ENCODE measurements at places on chromosomes 12 and 14.

DNA sequence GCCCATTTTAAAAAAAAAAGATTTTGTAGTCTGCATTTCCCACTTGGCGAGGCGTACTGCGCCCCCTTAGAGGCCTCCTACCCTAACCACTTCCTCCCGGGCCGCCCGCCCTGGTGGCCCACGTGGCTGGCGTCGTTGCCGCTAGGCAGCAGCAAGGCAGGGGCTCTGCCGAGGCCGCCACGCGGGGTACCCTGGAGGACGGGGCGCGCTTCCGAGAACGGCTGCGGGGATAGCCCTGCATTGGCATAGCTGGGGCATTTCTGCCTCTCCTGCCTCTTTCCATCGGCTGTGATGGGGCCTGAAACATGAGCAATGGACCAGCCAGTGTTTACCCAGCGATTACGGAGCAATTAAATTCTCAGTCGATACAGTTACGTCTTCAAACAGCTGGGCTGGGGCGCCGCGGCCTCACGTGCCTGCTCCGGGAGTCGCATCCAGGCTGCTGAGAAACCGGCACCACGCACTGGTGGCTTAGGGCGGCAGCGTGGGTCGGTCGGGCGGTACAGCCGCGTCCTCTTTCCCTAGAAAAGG, 38.0 kb downstream of the IQSEC3 start:
- peak; percentile 97 for DNase-seq

GRCh38 chr12:48197549-48197970, 5.5 kb downstream of the OR10AD1 start:
- DNase-seq: peak; percentile 25

DNA sequence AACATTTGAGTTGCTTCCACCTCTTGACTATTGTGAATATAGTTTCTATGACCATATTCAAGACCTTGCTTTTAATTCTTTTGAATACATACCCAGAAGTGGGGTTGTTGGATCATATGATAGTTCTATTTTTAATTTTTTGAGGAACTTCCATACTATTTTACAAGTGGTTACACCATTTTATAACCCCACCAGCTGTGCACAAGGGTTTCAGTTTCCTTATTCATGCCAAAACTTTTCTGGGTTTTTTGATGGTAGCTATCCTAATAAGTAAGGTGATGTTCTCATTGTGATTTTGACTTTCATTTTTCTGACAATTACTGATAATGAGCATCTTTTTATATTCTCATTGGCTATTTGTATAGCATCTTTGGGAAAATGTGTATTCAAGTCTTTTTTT, 109.4 kb upstream of the GARIN2 start:
- DNase-seq: no peak

- no peak for DNase-seq
These were observed 10.7 kb downstream of the NR1H4 start for GRCh38 chr12:100484183-100484886.

DNA sequence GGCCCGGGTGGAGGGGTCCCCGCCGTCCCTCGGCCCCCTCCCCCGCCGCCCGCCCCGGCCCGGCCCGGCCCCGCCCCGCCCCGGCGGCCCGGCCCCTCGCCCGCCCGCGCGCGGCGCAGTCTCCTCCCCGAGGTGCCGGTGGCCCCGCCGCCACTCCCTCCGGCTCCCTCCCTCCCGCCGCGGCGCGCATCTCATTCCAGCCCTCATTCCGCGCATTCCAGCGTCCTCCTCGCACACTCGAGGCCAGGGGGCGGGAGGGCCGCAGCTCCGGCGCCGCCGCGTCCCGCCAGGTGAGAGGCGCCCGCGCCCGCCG, at the start of gene TEAD4:
Gene TEAD4, plus strand, starts transcription at position 206 of the 313 bp plus-strand sequence.
- DNase-seq: no peak

GRCh38 chr12:113980537-113981337, 14.6 kb upstream of the RBM19 start:
- DNase-seq: peak; percentile 41

DNA sequence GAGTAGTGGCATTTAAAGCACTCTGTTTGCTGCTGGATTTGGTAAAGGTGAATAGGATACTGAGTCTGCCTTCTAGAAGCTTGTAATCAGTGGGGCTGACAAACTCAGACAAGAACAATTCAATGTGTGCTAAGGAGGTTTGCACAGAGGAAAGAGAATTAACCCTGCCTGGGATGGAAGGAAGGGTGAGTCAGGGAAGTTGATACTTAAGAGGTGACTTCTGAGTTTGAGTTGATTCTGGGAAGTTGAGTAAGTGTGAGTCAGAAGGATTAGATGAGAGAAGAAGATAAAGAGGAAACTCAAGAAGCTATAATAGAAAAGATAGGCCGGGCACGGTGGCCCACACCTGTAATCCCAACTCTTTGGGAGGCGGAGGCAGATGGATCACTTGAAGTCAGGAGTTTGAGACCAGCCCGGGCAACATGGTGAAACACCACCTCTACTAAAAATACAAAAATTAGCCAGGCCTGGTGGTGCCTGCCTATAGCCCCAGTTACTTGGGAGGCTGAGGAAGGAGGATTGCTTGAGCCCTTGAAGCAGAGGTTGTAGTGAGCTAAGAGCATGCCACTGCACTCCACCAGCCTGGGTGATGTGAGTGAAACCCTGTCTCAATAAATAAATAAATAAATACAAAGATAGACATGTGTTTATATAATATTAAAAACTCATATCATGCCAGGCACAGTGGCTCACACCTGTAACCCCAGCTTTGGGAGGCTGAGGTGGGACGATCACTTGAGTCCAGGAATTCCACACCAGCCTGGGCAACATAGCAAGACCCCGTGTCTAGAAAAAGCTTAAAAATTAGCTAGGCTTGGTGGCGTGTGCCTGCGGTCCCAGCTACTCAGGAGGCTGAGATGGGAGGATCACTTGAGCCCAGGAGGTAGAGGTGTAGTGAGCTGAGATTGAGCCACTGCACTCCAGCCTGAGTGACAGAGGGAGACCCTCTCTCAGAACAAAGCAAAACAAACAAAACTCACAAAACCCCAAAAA, 126.8 kb upstream of the CPM start:
- no peak for DNase-seq

DNA sequence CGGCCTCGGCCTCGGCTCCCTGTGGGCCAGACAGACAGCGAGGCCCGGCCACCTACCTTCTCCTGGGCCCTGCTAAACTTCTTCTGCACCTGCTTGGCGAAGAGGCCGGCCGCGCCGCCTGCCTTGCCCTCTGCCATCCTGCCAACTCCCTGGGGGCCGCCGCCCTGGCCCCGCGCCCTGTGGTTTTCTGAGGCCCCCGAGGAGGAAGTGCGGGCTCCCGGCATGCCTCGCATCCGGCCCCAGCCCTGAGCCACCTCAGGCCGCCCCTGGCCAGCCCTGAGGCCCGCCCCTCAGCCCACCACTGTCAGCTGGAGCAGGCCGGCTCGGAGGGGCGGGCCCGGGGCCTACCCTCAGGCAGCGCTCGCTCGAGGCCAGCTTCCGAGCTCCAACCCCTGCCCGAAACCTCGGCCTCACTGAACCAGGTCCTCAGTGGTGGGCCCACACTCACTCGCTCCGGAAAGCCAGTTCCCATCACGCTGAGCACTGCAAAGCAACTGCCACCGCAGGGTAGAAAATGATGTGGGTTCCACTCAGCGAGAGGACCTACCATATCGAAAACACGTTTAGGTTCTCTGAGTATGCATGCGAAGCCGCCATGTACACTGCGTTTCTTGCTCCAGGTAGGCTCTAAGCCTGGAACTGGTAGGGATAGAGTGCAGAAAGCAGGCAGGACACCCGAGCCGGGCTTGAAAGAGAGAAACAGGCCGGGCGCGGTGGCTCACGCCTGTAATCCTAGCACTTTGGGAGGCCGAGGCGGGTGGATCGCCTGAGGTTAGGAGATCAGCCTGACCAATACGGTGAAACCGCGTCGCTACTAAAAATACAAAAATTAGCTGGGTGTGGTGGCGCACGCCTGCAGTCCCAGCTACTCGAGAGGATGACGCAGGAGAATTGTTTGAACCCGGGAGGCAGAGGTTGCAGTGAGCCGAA, at the start of gene BIN2:
Gene BIN2, minus strand, starts transcription at position 209 of the 930 bp plus-strand sequence. Its CDS starts 72 bp downstream, at position 137.
- no peak for DNase-seq

DNA sequence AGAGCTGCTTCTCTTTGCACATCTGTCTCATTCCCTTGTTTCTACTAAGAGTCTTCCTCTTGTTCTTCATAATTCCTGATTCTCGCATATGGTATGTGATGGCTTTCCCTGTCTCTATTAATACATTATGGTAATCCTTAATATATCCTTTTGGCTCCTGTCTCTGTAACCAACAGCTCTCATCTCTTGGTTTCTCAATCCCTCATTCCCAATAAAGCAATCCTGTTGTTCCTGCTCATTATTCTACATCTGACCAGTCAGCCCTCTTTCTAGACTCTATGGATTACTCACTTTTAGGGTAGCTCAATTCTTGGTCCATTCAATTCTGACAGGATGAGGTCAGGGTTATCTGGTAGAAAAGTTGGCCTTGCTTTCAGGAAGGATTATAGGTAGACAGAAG, 349.9 kb downstream of the LRIG3 start:
- no peak for DNase-seq

- no peak for DNase-seq
These were observed 26.6 kb upstream of the LIMA1 start for GRCh38 chr12:50309950-50310349.

GRCh38 chr12:15208140-15208539, 13.1 kb downstream of the RERG start:
- DNase-seq: no peak

DNA sequence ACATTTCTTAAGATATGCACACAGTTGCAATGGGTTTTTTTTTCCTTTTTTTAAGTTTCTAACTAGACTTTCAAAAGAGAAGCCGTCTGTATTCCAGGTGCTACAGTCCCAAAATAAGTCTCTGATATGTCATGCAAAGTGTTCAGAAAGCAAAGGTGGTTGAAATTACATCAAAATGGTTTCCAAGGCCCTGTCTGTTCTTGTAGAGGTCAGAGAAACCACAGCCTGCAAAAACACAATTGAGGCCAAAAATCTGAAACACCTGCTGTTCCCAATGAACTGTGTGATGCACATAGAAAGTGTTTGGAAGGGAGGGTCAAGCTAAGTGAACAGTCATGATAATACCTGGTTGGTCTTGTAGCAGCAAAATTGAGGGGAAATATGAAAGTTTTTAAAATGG, 91.0 kb downstream of the VRK1 start:
- no peak for DNase-seq

GRCh38 chr14:53043027-53043581, 92.3 kb upstream of the FERMT2 start:
- DNase-seq: no peak

DNA sequence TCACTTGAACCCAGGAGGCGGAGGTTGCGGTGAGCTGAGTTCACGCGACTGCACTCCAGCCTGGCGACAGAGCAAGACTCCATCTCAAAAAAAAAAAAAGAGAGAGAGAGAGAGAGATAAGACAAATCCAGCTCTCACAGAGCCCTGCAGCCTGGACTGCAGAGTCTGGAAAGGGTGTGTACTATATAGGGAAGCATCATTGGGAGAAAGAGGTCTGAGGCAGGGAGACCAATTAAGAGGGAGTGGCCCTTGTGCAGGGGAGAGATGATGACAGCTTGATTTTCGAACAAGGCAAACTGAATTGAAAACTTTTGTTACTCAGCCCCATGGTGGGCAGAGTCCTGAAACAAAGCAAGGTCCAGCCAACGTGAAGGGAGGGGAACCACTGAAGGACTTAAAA, 116.2 kb downstream of the CCDC60 start:
- DNase-seq: no peak

DNA sequence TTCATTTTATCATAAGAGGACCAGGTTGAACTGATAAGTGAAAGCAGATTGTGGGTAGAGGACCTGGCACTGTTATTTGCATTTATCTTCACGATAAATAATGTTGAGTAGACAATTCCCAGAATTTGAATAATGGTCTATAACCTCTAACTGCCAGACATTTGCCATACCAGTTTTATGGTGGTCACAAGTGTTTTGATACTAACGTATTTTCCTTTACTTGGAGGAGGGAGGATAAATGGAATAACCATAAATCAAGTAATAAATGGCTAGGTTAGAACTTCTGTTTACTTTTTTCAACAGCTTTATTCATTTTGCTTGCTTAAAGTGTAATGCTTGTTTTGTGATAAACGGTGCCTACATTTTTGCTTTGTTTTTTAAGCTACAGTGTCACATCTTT, 9.5 kb downstream of the PAX9 start:
- DNase-seq: peak; percentile 36

- DNase-seq: no peak
These were observed 745.8 kb downstream of the SLC6A15 start for GRCh38 chr12:84166812-84167211.

DNA sequence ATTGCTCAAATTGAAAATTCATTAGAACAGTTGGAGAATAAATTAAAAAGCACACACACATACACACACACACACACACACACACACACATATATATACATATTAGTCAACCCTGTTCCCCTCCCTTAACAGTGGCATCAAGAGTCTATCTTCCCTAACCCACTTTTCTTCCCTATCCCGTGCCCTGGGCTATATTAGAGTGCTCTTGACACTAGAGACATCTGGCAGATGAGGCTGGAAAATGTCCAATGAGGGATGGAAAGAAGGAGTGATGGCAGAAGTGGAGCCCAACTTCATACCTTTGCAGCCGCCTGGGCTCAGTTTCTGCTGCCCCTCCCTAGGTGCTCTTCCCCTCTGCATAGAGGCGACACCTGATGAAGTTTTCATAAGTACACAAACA, 172.4 kb upstream of the NUDT4 start:
- no peak for DNase-seq

DNA sequence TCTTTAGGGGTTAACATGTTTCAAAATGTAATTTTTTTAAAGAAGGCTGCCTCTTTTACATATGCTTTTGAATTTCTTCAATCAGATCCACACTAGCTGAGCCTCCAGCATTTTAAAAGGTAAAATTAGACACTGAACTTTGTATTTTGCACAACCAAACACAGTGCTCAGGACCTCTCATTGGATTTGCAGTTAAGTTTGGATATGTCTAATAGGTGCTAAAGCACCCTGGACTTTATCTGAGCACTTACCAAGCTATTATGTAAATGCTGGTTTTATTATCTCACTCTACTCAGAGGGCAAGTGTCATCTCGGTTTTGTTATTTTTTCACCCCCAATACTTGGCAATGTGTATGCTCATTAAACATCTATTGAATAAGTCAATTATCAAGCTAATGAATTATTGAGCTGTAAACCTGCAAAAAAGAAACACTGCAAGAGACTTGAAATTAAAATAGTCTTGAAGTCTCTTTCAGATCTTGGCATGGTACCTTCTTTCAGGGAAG, 150.7 kb downstream of the KIF21A start:
- DNase-seq: no peak

DNA sequence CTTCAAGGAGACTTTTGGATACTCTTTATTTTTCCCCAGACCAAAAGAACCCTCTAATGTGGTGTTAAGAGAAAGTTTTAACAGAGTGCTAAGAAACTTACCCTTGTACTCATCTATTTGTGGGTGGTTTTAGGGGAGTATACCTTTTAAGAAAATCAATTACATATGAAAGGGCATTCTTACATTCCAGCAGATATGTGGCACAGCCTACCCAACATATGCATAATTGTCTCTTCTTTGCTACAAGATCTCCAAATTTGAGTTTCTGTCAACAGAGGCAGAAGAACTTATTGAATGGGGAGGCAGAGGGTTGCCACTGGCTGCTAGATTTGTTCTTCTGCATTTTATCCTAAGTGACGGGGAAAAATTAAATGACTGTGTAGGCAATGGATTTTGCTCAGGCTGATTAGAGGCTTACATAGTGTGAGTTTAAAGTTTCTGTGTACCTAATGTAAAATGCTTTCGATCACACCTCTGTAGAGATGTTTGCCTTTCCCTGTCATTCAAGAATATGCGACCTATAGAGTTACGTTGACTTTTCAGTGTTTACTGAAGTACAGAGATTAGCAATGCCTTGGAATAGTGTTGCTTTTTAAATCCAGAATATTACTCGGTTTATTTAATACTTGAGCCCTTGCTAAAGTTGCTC, 54.6 kb downstream of the PROX2 start:
- no peak for DNase-seq

- DNase-seq: no peak
These were observed 23.8 kb upstream of the PLD4 start for GRCh38 chr14:104900639-104901512.
